IMR-90 (cell line): ENCODE measurements at places on chromosomes 2 and 18. TPM values are rescaled to one million over a fixed set of nuclear protein-coding genes. Genes with fewer than 3 reads are reported as not detected.

RRM2 gene
- 68.5 and 112 TPM in 2 replicates for polyA plus RNA-seq

NT5C1B gene
- polyA plus RNA-seq = not detected in 2 replicates

NABP1 gene
- 46.3 and 73.3 TPM in 2 replicates for polyA plus RNA-seq

CAD gene
- 38.7 and 45.8 TPM in 2 replicates for polyA plus RNA-seq

CNDP1 gene
- polyA plus RNA-seq = not detected in 2 replicates

TBR1 gene
- polyA plus RNA-seq = 0.06 TPM in 1 of 2 replicates, not detected in the other

UGT1A3 gene
- polyA plus RNA-seq = not detected in 2 replicates

HRH4 gene
- polyA plus RNA-seq = not detected in 2 replicates

PPP3R1 gene
- 11.0 and 17.3 TPM in 2 replicates for polyA plus RNA-seq
